ENCODE measurements at places on chromosomes 12 and 14.
A peak's percentile ranks its signal among the peaks of the same experiment; 100 is the strongest.

- DNase-seq, result no peak
Measured at GRCh38 chr12:124761871-124762270, 101.8 kb downstream of the SCARB1 start.

DNA sequence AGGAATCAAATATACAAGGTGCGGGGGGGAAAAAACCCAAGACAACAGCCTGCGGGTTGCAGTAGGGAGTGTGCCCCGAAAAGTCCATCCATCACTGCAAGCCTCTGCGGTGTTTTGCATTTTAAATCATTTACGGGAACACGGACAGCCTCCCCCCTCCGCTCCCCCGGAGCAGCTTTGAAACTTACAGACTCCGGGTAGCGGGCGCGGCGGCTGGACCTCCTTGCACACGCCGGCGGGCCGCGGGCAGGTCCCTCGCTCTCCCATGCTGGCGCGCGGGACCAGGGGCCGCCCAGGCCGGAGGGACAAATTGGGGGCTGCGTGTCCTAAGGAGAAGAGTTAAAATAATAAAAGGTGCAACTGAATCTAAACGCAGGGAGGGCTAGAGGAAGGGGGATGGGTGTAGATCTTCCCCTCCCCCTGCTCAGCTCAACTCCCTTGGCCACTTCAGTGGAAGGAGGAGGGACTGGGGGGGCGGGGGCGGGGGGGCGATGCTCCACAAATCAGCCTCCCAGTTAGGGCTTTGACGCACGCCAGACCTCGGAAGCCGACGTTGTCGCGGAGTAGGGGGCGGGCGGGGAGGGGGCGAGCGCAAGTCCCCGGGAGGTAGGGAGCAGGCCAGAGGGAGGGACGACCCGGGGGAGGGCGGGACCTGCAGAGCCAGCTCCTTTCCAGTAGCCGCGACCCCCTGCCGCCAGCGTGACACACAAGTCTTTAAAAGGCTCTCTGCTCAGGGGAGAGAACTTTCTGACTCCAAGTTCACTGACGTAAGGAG is at the start of gene KCNJ8:
Gene KCNJ8 (minus strand): TSS at position 349 of the 775 bp plus-strand sequence. CDS start 1,090 bp downstream, outside the sequence.
- DNase-seq, result peak; percentile 91

- DNase-seq, result no peak
Measured at GRCh38 chr12:50123203-50123602, 11.2 kb downstream of the COX14 start.

- DNase-seq, result no peak
Measured at GRCh38 chr12:111822886-111823285, 19.1 kb upstream of the MAPKAPK5 start.

DNA sequence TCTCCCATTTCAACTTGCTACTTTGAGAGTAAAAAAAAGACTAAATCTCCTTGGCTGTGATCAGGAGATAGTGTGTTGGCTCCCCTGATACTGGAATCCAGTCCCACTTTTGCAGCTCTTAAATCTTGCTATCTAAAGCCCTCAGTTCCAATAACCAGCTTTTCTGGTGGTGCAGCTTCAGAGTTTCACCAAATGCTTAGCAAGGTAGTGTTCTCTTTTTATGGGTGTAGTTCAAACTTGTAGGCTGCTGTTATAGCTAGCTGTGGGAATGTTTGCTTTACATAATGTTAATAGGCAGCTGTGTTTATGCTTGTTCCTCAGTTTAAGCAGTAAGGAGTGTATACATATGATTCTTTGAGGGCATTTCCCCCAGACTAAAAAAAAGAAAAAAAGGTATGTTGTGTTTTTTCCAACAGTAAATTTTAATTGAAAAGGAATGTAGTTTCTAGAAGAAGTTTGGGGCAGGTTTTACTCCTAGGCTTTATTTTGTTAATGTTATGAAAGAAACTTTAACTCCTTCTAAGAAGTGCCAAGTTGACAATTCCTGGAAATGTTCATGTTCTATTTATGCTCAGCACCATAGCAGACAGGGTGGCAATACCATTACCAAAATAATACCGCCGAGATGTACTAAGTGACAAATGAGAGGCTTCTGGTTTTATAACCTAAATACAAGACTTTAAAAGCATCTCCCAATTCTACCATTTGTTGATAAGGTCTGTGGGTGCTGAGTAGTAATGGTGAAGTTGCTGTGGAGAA is 12.1 kb downstream of the CRADD start:
- no peak for DNase-seq

GRCh38 chr12:121970581-121971300 is 50.9 kb upstream of the BCL7A start:
- no peak for DNase-seq

DNA sequence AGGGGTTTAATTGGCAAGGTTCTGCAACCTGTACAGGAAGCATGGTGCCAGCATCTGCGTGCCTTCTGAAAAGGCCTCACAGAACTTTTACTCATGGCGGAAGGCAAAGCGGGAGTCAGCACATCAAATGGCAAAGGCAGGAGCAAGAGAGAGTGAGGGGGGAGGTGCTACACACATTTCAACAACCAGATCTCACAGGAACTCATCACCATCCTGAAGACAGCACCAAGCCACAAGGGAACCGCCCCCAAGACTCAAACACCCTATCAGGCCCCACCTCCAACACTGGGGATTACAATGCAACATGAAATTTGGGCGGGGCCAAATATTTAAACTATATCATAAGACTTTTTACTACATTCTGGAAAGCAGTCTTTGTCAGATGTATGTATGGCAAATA is 38.0 kb upstream of the FKBP4 start:
- no peak for DNase-seq

GRCh38 chr14:90604356-90604755 is 207.5 kb downstream of the CALM1 start:
- no peak for DNase-seq

DNA sequence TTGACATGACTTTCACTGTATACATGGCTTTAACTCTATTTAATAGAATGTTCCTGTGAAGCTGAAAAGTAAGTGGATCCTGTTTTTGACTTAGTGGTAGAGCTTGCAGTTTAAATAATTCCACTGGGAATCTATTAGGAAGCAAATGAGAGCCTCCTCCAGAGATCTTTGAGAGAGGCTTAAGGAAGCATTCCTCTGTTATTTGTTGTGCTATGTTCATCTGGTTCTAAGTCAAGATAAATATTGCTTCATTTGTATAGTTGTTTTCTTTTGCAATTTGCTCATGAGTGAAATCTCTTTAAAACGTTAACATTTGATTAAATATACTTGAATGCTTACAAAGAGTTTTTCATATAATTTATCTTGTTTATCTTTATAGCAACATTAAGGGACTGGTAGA is 70.4 kb downstream of the TMTC2 start:
- no peak for DNase-seq

DNA sequence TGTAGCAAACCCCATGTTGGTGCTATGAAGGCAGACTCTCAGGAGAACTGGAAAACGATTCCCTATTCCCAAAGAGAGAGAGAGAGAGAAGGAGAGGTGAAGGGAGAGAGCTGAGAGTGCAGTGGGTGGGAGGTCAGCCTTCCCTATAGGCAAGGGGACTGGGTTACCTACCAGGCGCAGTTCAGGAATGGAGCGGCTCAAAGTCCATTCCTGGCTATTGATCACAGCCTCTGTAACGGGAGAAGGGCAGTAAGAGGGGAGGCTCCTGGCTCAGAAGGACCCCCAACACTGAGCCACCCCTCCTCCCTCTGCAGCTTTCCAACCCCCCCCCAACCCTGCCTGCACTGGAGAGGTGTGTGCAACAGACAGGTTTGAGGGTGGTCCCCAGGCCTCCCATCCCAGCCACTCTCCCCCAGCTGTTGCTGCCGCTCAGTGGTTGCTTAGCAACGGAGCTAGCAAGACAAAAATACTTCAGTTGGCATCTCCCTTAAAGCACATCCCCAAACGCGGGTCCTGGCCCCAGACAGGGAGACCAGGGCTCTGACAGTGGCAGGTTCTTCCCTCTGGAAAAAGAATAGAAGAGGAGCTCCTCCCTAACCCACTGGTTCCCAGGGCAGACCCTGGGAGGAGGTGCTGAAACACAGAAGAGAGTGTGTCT is 3.2 kb downstream of the AGAP2 start:
- DNase-seq, result no peak

GRCh38 chr14:49033131-49033530 is 553.0 kb downstream of the RPS29 start:
- DNase-seq, result no peak

GRCh38 chr12:83172866-83173649 is 486.4 kb downstream of the TMTC2 start:
- DNase-seq, result no peak

DNA sequence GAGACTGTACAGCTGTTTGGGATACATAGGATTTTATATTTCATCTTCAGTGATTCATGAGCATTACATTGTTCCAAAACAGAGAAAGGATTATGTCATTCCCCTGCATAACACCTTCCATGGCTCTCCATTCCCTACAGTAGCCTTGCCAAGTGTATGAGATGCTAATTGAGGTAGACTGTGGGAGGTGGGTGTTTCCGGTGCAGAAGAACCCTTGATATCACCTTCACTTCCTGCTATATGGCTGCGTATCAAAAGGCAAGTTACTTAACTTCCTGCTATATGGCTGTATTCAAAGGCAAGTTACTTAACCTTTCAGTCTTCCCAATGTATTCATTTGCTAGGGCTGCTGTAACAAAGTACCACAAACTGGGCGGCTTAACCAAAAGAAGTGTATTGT is 11.2 kb downstream of the FAR2 start:
- no peak for DNase-seq

DNA sequence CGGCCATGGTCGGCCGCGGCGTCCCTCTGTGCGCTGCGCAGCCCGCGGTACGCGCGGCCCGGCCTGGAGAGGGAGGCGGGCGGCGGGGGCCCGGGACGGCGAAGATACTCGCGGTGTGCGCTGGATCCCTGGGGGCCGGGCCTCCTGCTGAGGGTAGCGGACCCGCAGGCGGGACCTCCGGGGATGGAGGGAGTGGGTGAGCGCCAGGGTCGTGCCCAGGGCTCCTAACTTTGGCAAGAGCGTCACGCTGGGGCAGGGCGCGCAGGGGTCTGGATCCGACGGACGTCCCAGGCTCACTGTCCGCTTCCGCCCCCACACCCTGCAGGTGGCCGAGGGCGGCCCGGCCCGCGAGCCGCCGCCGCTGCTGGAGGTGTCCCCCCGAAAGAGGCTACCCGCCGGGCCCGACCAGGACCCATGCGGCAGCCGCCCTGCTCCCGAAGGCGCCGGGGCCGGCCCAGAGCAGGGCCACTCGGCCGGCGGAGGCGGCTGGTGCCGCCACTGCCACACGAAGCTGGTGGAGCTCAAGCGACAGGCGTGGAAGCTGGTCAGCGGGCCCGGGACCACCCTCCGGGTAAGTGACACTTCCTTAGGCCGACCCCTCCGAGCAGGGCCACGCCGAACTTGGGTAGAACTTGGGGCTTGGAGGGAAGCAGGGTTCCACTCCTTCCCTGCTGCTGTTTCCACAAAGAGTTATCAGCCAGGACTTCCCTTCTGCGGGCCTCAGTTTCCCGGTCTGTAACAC is 502 bp downstream of the KIF26A start:
- DNase-seq, result no peak

DNA sequence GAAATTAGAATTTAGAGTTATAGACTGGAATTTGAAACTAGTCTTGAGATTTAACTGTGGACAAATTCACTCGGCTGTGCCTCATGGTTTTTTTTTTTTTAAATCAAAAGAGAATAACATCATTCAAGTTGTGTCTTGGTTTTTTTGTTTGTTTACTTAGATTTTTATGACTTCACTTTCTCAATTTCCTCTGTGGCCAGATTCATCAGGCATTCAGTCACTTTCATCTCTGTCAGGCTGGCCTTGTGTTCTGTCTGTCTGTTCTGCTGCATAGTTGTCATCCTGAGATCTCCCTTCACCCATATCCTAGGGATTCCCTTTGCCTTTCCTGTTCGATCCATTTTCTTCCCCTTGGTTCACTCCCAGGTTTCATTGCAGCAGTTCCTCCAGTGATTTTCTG is 10.0 kb downstream of the MARK3 start:
- DNase-seq, result no peak
